Hematopoietic multipotent progenitor cell treated with erythropoietin and hydrocortisone succinate and interleukin-3 and kit ligand, for 17 days (in vitro differentiated cells): ENCODE measurements at places on chromosomes 5 and 9.

DNA sequence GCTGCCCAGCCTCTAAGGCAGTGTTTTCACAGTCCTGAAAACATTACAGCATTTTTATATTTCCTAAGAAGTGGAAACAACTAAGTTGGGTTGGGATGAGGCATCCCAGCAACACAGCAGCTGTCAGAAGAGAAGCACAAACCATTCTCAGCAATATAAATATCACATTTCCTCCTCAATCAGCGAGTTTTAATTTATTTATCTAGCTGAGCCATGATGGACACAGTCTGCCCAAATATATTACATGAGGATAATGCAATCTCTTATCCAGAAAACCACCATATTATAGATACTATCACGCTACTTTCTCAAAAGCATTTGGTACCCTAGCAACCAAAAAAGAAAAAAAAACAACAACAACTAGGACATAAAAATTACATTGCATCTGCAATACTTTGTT is 158.5 kb downstream of the FSTL4 start:
- DNase-seq = no peak

DNA sequence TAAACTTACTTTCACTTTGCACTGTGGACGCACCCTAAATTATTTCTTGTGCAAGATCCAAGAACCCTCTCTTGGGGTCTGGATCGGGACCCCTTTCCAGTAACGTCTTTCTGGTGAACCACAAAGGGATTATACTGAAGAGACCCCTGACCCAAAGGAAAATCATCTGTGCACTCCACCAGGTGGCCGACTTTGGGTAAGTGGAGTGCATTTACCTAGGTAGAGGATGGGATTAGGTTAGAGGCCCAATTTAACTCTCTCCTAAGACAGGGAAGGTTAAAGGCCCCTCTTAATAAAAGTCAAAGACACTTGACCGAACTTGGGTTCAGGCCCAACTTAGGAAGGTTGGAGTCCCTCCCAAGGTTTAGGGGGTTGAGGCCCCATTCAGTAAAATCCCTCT is 8.2 kb upstream of the PAIP1 start:
- no peak for DNase-seq

DNA sequence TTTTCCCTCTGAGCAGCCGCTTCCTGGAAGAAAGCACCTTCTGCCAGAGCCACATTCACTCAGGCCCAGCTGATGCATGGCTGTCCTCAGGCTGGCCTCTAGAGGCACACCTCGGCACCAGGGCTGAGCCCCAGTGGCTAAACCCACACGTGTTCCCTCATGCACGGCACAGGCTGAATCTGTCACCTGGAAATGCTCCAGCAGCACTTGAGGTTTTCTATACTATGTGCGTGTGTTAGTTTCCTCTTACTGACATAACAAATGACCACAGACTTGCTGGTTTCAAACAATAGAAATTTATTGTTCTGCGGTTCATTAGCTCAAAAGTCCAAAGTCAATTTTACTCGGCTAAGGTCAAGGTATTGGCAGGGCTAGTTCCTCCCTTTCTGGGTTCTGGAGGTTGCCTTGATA is 141.4 kb downstream of the LRRC70 start:
- no peak for DNase-seq

- no peak for DNase-seq
These were observed 47.0 kb downstream of the SARDH start for GRCh38 chr9:133691191-133691590.

DNA sequence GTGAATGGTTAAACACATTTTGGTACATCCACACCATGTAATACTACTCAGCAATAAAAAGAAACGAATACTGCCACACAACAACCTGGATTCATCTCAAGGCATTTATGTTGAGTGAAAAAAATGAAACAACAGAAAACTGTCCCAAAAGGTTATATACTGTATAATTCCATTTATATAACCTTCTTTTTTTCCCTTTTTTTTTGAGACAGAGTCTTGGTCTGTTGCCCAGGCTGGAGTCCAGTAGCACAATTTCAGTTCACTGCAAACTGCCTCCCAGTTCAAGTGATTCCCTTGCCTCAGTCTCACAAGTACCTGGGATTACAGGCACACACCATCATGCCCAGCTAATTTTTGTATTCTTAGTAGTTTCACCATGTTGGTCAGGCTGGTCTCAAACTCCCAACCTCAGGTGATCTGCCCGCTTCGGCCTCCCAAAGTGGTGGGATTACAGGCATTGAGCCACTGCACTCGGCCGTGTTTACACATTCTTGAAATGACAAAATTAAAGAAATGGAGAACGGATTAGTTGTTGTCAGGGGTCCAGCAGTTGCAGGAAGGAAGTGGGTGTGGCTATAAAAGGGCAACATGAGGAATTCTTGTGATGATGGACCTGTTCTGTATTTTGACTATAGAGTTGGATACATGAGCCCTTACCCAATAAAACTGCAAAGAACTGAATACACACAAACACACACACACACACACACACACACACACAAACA is 17.4 kb downstream of the PPP6C start:
- no peak for DNase-seq

GRCh38 chr9:112086627-112087026 is 88.5 kb downstream of the SUSD1 start:
- peak; percentile 64 for DNase-seq

- DNase-seq = no peak
These were observed 105.2 kb upstream of the CACNA1B start for GRCh38 chr9:137772281-137772873.

DNA sequence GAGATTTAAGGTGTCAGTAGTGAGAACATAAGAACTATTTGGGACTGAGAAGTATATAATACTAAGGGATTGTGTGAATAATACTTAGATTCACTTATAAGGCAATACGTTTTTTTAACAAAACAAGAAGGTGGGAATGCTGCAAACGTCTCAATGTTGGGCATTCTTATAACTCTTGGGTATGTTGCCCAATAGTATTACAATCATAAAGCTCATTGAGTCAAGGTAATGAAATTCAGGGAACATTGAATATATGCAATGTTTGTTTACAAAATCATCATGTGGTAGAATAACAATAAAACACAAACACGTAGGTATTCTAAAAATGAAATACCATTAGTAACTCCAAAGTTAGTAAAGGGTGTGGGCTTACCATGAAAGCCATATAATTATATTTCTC is 400.7 kb downstream of the KIAA0825 start:
- no peak for DNase-seq

GRCh38 chr9:109888695-109889094 is 108.7 kb downstream of the PALM2AKAP2 start:
- no peak for DNase-seq

- peak; percentile 24 for DNase-seq
These were observed 18.3 kb downstream of the RFX3 start for GRCh38 chr9:3507395-3508077.

GRCh38 chr5:4880304-4880741 is 259.8 kb upstream of the ADAMTS16 start:
- DNase-seq = no peak

- no peak for DNase-seq
These were observed 743.9 kb downstream of the TLE1 start for GRCh38 chr9:80945436-80945835.

GRCh38 chr5:91313757-91314673 is 69.1 kb downstream of the ARRDC3 start:
- peak; percentile 75 for DNase-seq

GRCh38 chr5:6397536-6398269 is 19.4 kb upstream of the MED10 start:
- no peak for DNase-seq

DNA sequence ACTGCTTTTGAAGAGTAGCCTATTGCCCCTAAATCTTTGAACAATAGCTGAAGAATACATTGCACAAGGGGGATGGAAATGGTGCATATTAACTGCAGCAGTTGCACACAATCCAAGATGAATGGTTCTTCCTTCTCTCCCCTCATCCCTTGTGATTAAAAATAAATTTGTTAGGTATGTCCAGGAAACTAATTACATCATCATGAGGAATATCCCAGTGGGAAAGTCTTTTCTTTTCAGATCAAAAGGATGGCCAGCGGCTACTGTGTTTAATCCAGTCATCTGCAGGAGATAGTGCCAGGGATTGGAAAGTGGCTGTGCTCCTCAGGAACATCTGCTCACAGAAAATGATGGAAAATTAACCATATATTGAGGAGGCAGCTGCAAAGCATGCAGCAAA is 508.4 kb upstream of the SEMA6A start:
- no peak for DNase-seq

DNA sequence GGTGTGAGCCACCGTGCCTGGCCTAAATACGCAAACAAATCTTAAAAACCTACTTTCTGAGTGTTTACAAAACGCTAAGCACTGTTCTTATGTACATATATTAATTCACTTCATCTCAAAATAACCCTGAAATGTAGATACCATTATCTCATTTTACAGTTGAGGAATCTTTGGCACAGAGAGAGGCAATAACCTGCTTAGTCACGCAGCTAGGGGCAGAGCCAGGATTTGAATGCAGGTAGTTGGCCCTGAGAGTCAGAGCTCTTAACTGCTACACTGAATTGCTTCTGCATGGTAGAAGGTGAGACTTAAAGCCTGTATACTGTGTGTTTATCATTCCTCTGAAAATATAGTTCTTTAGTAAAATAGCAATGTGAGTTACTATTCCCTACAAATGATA is 21.9 kb downstream of the ARHGEF37 start:
- DNase-seq = peak; percentile 92

- DNase-seq = no peak
These were observed 525.6 kb downstream of the PDE4D start for GRCh38 chr5:59367791-59368394.

GRCh38 chr5:84536797-84537196 is 152.1 kb upstream of the EDIL3 start:
- no peak for DNase-seq
